ENCODE measurements at places on chromosomes 6 and 20.

DNA sequence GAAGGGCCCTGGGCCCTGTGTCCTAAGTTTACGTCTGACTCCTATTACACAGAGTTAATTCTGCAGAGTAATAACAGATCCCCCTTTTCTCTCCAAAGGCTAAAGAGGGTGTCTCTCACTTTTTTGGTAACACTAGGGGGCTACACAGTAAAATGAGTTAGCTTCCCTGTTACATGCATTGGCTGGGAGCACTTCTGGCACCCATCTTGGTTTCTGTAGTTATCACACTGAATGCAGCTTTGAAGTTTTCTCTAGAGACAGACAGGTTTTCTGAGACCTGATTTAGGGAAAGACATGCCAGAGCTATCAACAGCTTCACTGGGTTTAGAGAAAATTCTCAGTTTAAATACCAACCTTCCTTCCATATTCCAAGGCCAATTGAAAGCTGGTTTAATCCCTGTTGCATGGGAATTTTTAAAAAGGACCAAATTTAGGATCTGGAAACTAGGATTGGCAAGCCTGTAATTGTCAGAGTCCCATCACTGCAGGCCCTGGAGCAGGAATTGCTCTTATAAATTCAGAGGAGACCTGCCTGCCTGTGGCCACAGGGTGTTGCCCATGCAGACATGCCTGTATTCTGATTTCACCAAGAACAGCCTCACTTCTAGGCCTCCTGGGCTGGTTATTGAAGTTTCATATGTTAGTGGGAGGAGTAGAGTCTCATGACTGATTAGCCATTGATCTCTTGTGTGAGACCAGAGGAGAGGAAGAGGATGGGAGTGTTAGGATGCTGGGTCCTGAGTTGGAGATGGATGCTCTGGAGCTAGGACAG is 29.4 kb downstream of the RNF8 start:
- DNase-seq, result no peak

DNA sequence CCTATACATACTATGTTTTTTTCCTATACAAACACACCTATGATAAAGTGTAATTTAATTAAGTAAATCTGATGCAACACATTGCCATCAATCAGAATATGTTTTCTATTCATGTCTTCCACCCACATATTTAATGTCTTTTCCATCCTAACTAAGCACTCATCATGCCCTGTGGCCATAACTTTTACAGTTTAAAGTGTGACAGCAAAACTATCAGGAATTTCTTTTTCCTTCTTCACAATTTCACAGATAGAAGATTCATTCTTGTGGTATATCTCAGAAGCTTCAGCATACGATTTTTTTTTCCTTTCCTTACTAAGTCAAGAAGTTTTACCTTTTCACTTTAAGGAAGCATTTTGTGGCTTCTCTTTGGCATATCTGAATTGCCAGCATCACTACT is 7.0 kb upstream of the BEND6 start:
- DNase-seq, result no peak

DNA sequence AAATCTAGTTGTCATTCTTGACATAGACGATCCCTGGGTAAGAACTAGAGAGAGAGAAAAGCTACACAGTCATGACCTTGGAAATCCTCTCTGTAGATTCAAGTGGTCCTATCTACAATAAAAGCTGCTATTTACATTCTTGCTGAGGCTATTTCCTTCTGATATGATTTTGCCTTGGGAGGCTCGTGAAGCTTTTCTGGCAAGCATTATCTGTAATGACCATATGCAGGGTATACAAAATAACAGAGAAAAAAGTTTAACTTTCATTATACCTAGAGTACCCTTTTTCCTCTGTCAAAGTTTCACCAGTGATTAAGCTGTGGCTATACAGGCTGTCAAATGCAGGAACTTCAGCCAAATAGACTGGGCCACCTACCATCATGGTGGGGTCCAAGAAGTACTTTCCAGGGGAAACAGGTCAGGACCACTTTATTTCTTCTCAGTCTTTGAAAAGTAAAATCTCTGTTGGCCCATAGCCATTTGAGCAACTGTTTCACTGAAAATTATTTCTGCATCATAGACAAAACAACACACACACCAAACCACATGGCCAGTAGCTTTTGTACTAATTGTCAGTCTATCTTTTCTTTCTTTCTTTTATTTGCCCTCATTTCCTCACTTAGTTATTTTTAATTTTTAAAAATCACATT is 677.0 kb upstream of the ID4 start:
- no peak for DNase-seq

GRCh38 chr6:156683821-156684220 is 93.4 kb upstream of the ARID1B start:
- DNase-seq, result no peak

DNA sequence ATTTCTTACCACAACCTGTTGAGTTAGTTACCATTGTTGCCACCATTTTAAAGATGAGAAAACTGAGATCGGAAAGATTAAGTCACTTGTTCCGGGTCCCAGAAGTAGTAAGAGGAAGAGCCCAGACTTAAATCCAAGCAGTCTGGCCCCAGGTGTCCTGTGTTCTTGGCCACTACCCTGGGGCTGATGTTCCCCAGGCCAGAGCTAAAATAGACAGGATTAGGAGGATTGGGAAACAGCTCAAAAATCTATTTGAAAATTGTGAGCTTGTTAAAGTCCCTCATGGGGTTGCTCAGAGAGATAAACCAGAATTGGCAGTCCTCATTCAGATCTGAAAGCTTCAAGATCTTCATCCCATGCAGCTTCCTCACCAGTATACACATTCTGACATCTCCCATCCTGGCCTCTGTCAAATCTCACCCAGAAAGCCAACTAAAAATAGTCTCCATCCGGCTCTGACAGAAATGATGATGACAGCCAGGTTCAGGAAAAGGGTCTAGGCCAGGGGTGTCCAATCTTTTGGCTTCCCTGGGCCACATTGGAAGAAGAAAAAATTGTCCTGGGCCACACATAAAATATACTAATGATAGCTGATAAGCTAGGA is 62.0 kb downstream of the GFOD1 start:
- DNase-seq, result no peak

DNA sequence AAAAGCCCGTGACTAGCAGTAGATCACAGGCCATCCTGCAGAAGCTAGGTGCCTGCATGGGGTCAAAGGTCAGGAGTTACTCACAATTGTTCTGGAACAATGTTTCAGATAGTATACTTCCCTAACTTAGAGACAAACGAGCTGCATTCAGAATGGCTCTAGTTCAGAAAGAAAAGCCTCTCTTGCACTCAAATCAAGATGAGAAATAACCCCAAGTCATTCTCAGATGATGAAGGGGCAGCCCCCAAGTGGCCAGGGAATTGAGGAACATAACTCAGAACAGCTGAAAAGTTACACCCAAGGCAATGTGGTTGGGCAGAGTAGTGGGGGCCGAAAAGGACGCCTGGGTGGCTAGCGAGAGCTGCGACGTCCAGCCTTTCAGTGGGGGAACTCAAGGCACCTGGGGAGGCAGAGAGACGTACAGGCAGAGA is 27.8 kb downstream of the FYN start:
- DNase-seq, result no peak

- no peak for DNase-seq
Measured at GRCh38 chr6:26383624-26384417, 913 bp downstream of the BTN2A2 start.

DNA sequence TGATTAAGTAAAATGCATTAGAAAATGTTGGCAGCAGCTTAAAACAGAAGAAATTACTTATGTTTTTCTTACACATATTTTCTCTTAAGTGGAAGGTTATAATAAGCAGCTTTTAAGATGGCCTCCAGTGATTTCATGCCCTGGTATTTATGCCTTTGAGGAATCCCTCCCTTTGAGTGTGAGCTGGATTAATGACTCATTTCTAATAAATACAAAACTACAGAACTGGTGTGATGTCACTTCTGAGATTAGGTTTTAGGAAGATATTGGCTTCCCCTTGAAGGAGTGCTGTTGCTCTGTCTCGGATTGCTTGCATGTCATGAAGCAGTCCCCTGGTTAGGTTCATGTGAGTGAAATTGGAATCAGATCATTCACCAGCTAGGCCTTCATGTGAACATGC is 143.2 kb upstream of the EPHA7 start:
- DNase-seq, result no peak

- DNase-seq, result no peak
Measured at GRCh38 chr6:42117843-42118161, 24.6 kb downstream of the C6orf132 start.

- DNase-seq, result no peak
Measured at GRCh38 chr6:150835620-150836019, 29.9 kb upstream of the MTHFD1L start.

GRCh38 chr6:127812985-127813698 is 87.7 kb downstream of the THEMIS start:
- DNase-seq, result peak; percentile 40

GRCh38 chr6:107827541-107827940 is 3.4 kb upstream of the SCML4 start:
- no peak for DNase-seq

DNA sequence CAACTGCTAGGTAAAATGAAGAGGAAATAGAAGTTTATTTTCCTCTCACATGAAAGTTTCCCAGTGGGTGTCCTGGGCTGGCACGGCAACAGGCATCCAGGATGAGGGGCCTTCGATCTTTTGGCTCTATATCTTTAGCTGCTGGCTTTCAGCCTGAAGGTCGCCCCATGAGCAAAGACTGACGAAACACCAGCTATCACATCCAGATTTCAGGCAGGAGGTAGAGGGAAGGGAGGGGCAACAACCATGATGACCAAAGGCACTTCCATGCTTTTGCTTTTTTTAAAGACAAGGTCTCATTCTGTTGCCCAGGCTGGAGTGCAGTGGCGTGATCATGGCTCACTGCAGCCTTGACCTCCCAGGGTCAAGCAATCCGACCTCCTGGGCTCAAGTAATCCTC is 387.9 kb downstream of the RNGTT start:
- no peak for DNase-seq

GRCh38 chr6:91718198-91718597 is 1131.3 kb upstream of the MAP3K7 start:
- no peak for DNase-seq

GRCh38 chr20:34515484-34516246 is 557 bp upstream of the DYNLRB1 start:
- DNase-seq, result peak; percentile 60

GRCh38 chr6:15465212-15465611 is 197.6 kb downstream of the DTNBP1 start:
- no peak for DNase-seq

DNA sequence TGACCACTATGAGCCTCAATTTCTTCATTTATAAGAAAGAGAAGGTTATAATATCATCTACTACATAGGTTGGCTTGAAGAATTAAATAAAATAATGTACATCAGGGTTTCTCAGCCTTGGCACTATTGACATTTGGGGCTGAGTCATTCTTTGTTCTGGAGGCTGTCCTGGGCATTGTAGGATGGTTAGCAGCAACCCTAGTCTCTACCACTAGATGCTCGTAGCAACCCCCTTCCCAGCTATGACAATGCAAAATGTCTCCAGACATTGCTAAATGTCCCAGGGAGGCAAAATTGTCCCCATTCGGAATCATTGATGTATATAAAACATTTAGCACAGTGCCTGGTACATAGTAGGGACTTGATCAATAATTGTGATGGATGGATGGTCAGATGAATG is 152.1 kb downstream of the KHDC1L start:
- DNase-seq, result no peak

GRCh38 chr6:100235631-100236030 is 229.1 kb downstream of the SIM1 start:
- DNase-seq, result no peak

GRCh38 chr6:2989332-2990247 is 10.1 kb upstream of the NQO2 start:
- peak; percentile 62 for DNase-seq

DNA sequence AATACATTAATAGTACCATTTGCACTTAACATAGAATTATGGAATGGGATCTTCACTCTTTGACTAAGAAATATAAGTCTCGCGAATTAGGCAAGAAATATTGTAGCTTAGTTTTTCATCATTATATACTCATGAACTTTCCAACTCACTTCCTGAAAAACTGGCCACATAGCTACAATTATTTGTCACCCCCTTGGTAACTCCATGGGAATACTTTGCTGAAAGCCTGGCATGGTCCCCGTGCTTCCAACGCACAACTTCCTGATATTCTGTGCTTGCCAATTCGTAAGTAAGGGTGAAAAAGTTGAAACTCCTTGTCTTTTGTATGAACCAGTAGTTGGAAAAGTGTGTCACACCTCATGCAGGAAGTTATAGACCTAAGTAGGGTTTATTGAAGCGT is 23.7 kb upstream of the HLA-DQA1 start:
- no peak for DNase-seq

DNA sequence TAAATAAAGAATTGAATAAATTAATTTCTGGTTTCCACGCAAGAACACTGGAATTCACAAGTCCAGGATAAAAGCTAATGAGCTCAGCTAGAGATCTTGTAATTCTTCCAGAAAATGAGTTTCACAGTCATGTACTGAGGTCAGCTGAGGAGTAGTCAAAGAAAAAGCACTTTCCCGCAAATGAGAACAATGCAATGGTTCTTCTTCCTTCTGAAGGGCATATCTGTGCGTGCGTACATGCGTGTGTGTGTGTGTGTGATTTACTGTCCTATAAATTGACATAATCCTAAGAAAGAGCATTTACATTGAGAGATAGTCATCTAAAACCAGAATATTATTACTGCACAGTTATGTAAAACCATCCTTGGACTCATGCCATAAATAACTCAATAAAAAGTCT is 968.9 kb upstream of the EYS start:
- no peak for DNase-seq

DNA sequence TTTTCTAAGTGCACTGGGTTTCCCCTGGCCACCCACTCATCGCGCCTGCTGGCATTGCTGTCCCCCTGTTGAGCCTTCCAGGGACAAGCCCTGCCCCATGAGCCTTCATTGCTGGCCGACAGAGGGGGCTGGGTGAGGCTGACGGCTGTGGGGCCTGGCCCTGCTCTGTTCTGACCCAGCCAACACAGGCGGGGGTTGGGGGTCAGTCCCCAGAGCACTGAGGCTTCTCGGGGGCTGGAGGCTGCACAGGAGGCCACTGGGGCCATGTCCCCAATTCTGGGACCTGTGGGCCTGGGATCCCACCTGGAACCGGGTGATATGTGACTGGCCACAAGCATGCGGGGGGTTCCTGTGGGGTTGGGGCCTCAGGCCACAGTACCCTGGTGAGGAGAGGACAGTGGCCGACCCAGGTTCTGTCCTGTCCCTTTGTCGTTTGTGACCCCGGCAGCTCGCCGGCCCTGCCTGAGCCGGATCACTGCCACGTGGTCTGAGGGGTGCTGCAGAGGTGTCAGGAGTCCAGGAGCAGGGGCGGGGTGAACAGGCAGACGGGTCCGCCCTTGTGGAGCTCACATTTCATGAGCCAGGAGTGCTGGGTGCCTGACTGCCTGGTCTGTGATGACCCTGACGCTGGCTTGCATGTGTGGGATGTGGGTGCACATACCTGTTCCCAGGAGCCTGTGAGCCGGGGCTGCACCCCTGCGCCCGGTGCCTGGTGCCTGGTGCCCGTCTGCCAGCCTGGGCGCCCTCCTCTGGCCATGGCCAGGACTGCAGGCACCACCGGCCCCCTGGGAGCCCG is 2.1 kb upstream of the COL20A1 start:
- peak; percentile 71 for DNase-seq

- DNase-seq, result no peak
Measured at GRCh38 chr20:5535125-5535756, 215.0 kb upstream of the SHLD1 start.
